Stimulated activated CD4-positive, alpha-beta T cell treated with anti-CD3 and anti-CD28 coated beads, Interleukin-15, amount 100 ng/mL, for 1 hour (primary cell): ENCODE measurements at places on chromosomes 2 and 18.

- no peak for DNase-seq
Measured at GRCh38 chr18:70397259-70397925, 108.5 kb downstream of the SOCS6 start.

DNA sequence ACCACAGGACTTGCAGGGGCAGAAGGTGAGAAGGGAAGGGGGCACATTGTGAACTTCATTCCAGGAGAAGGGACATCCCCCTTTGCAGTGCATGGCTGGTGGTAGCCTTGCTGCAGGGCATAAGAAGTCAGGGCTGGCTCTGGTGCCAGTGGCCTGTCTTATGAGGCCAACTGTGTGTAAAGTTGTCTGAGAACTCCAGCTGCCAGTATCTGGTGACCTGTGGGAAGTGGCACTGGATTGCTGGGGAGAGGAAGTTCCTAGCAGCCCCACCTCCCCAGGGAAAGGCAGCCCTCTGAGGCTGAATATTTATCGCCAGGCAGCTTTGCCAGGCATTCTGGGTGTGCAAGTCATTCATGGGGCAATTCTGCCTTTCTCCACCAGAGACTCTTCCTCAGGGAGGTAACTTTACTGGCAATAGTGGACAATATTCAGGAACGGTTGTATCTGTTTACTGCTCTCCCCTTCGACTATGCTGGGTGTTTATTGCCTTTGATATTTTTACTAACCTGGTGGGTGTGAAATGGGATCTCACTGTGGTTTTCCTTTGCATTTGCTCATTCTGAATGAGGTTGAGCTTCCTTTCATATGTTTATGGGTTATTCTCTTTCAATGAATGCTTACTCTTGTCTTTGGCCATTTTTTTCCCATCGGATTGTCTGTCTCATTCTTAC, 12.3 kb downstream of the TRPM8 start:
- no peak for DNase-seq

GRCh38 chr2:44954889-44955592, 13.5 kb downstream of the SIX3 start:
- DNase-seq, result no peak

GRCh38 chr2:140502951-140503630, 1627.7 kb downstream of the LRP1B start:
- DNase-seq, result no peak

- no peak for DNase-seq
Measured at GRCh38 chr2:101509499-101510284, 34.8 kb upstream of the RFX8 start.

GRCh38 chr2:197247083-197247482, 63.5 kb downstream of the ANKRD44 start:
- no peak for DNase-seq

DNA sequence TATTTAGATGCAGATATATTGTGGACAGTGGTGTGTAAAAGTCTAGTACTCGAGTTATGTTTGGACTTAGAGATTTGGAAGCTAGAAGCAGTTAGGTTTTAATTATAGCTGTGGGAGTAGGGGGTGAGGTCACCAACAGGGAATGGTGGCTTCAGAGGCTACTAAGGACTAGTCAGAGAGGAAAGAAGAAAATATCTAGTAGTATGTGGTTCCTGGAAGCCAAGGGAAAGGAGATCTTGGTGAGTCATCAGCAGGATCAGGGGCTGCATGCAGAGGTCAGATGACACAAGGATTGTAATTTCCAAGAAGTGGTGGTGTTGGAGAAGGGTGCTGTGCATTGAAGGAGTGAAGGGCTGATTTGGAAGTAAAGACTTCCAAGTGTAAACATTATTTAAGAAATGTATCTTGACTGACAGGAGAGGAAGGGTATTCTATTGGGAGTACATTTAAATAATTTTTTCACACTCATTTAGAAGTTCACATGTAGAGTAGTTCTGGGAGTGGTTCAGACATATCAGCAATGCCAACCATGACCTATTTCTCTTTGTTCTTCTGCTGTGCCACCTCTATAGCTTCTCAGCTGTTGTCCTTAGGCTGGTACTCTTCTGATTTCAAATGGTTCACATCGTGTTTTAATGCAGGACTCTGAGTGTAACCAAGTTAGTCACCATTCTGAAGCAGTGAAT, 59.1 kb downstream of the ACSL3 start:
- DNase-seq, result no peak

- DNase-seq, result no peak
Measured at GRCh38 chr2:149346272-149346671, 15.9 kb downstream of the LYPD6 start.

- DNase-seq, result no peak
Measured at GRCh38 chr18:48105317-48105716, 174.9 kb upstream of the SMAD2 start.

GRCh38 chr2:171568089-171568488, 45.8 kb downstream of the CYBRD1 start:
- no peak for DNase-seq

DNA sequence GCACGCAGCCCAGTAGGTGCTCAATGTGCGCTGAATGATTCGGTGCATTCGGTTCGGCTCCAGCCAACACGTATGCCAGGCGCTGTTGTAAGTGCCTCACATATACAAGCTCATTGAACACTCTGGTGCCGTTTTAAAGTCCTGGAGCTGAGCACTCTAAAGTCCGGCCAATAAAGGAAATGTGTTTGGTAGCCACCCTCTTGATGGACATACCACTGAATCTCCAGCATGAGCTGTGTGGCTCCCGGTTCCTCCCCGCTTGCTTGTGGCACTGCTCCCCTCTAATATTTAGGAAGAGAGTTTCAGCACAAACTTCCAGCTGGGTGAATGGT, 112.1 kb downstream of the MCFD2 start:
- no peak for DNase-seq

- no peak for DNase-seq
Measured at GRCh38 chr2:190678444-190679162, 29.7 kb downstream of the NAB1 start.

DNA sequence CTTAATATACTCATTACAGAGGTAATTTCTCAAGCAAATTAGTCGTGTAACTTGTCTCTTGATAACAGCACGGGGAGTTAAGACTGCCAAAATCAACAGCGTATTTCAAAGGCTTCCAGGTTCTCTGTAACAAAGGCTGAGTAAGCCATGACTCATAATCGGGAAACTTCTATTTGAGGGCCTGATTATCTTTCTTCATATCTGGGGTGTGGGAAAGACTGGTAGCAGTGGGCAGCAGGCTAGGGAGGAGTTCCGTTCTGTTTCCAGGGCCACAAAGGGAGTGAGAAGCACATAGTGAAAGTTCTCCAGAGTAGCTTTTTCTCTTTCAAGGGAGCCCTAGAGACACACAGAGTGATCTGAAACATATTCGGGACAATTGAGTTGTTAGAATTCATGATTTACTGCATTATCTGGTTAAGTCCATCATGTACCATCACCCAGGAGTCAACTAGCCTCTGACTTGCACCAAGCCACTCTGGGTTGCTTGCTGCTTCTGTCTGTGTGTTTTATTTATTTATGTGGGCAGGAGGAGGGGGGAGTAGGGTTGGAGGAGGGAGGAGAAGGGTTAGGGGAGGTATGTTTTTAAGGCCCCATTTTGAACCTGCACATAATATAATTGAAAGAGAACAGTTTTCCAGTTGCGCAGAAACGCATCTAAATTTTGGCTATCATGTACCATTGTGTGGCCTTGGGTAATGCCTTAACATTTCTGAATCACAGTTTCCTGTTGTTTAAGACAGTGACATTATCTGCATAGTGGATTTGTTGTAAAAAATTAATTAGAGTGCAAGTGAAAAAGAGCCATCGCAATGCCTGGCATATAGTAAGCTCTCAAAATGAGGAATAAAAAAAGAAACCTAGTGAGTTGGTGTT, 80.5 kb upstream of the ITPRID2 start:
- DNase-seq, result no peak

DNA sequence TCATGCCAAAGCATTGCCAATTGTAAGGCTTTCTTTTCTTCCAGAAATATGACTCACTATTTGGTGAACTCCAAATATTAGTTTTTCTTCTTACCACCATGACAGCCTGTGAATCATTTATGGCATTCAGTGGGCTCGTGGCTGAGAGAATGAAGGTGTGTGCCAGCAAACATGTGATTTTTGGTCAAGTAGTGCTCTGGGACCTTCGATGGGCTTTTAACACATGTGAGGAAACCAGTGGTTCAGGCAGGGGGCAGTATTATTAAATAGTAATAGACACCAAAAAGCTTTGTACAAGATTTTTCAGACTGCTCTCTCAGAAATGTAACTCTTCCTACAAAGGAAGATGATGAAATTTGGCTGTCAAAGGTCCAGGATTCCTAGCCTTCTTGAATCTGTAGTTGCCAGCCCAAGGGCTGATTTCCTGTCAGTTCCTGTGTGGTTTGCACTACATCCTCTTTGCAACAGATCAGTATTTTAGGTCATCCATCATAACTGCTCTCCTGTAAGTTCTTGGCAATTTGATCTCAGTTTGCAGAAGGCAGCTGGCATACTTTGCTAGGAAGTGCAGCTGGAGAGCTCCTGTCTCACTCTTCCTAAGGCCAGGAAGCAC, 64.3 kb downstream of the BABAM2 start:
- no peak for DNase-seq

- no peak for DNase-seq
Measured at GRCh38 chr2:19711470-19712372, 190.1 kb downstream of the TTC32 start.

DNA sequence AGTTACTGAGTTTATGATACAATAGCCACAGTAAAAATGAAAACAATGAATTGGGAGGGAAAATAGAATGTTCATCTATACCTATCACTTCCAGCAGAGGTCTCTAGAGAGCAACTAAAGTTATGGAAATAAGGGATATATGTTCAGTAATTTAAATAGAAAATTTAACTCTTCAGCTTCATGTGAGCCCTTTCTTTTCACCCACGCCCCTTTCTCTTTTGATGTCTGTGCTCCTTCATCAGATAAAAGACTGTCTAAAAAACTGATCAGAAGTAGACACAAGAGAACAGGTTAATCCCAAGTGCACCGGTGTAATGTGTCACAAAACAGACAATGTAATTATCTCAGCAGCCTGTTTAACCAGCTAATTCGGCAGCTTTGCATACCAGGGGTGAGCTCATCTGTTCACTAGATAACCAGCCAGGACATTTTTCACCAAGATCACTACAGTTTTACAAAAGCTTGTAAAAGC, 238.5 kb upstream of the ERBB4 start:
- no peak for DNase-seq

GRCh38 chr2:106358081-106358480, 110.1 kb downstream of the RGPD3 start:
- DNase-seq, result no peak

DNA sequence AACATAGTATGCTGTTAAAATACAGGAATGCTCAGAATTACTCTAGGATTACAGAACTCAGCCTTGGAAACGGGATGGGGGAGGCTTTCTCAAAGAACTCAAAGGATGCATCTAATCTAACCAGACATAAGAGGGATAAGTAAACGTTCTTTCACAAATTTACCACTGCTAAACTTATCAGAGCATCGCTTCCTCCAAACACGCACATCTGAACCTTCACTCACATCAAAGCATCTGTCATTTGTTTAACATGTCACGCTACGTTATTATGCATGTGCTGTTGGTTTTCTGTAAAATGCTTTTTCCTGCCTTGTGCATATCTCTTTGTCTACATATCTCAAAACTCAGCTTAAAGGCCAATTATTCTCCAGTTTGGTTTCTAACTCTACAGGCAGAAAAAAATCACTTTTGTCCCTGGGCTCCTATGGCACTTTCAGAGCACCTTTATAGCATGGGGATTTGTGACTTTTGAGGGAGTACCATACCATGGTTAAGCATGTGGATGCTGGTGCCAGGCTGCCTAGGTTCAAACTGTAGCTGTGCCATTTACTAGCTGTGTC, 106.7 kb upstream of the FSHR start:
- no peak for DNase-seq

DNA sequence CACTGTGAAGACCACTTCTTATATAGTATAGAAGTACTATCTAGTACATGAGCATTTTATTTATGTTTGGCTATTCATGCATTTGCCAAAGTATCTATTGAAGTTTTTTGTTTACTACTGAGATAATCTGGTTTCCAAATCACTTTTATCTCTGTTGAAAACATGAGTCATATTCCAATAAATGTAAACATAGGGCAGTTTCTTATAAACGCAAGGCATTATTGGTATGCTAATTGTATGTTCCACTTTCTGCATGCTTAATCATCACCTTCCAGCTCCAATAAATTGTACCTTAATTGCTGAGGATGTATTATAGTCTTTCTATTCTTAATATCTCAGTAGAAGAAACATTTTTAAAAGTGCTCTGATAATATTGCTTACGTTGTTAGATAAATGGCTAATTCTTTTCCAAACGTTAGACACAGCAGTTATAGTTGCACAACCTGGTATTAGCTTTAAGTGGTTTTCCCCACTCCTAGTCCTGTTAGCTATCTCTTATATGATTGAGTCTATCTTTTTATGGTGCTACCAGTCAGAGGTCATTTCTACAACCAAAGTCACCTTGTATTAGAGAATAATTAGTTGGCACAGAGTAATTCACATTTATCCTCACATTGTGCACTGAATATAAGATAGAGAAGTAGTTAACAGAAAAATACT, 17.2 kb downstream of the ITGA4 start:
- no peak for DNase-seq

GRCh38 chr2:206657087-206657486, 14.8 kb downstream of the FAM237A start:
- DNase-seq, result no peak

DNA sequence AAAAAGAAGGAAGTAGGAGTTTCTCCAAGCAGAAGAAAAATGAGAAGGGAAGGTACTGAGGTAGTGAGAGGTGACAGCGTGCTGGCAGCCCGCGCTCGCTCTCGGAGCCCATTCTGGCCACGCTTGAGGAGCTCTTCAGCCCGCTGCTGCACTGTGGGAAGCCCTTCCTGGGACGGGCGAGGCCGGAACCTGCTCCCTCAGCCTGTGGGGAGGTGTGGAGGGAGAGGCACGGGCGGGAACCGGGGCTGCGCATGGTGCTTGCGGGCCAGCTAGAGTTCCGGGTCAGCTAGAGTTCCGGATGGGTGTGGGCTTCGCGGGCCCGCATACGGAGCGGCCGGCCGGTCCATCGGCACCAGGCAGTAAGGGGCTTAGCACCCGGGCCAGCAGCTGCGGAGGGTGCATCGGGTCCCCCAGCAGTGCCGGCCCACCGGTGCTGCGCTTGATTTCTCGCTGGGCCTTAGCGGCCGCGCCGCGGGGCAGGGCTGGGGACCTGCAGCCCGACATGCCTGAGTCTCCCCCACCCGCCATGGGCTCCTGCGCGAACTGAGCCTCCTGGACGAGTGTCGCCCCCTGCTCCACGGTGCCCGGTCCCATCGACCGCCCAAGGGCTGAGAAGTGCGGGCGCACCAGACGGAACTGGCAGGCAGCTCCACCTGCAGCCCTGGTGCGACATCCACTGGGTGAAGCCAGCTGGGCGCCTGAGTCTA, 11.1 kb upstream of the CYS1 start:
- no peak for DNase-seq

DNA sequence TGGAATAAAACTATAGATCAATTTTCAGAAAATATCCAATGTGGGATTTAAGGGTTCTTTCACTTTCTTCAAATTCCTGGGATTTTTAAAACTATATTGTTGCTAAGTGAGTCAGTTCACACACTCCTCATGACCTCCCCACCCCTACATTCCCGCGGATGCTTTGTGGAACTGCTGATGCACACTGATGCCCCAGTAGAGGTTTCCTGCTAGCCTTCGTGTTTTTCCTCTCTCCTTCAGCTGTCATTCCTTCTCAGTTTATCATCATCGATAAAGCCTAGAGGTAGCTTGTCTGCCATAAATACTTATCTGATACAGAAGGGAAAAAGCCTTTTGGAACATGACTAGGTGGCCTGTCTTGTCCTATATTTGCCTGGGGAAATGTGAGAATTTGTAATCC, 67.4 kb upstream of the GALNT5 start:
- no peak for DNase-seq
